ENCODE measurements at places on chromosomes 5 and 9.

- H3K27me3 ChIP-seq: no peaks in the 10 kb centered on the region
- no peaks in the 10 kb centered on the region for H3K36me3 ChIP-seq
- DNase-seq: no peak
- H3K4me1 ChIP-seq: peaks cover 6% of the 10 kb centered on the region
These were observed 367.9 kb upstream of the GRAMD2B start for GRCh38 chr5:126055348-126055729.

GRCh38 chr9:131046581-131047202, 37.7 kb downstream of the LAMC3 start:
- no peak overlapping the region for H3K27ac ChIP-seq
- H3K4me3 ChIP-seq: no peak overlapping the region
- no peaks in the 10 kb centered on the region for H3K4me1 ChIP-seq

- H3K4me1 ChIP-seq: peaks cover 6% of the 10 kb centered on the region
- DNase-seq: peak; percentile 91
- H3K27me3 ChIP-seq: no peaks in the 10 kb centered on the region
- peak overlapping the region; percentile 42 for H3K27ac ChIP-seq
- H3K4me3 ChIP-seq: peak overlapping the region; percentile 43
- H3K36me3 ChIP-seq: no peaks in the 10 kb centered on the region
These were observed 536 bp downstream of the PCDHAC1 start for GRCh38 chr5:140926443-140927227.

DNA sequence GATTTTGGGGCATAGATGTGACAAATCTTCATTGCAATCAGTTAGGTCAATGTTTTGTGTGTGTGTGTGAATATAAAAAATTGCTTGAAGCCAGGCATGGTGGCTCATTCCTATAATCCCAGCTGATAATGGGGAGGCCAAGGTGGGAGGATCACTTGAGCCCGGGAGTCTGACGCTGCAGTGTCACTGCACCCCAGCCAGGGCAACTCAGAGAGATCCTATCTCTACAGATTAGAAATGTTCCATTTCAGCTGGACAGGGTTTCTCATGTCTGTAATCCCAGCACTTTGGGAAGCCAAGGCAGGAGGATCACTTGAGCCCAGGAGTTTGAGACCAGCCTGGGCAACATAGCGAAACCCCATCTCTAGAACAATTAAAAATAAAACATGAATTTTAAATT, 11.5 kb downstream of the OR2V2 start:
- H3K27me3 ChIP-seq: no peaks in the 10 kb centered on the region
- no peak overlapping the region for H3K4me3 ChIP-seq
- DNase-seq: no peak
- no peak overlapping the region for H3K27ac ChIP-seq
- no peaks in the 10 kb centered on the region for H3K4me1 ChIP-seq

DNA sequence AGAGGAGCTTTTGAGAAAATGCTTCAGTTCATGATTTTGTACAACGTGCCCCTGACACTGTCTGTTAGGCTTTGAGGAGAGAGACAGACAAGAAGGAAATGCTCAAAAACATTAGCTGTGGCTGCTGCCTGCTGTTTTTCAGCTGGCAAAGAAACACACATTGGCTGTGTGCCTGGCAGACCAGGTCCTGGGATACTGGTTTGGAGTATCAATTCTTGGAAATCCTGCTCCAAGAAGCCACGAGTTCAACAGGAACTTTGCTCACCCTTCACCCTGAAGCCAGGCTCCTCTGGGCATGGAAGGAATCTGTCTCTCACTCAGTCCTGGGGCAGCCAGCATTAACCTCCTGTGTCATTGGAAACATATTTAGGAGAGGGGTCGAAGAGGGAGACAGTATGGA, 245.5 kb downstream of the AUH start:
- H3K27ac ChIP-seq: no peak overlapping the region
- H3K27me3 ChIP-seq: no peaks in the 10 kb centered on the region
- H3K36me3 ChIP-seq: no peaks in the 10 kb centered on the region
- H3K4me3 ChIP-seq: no peak overlapping the region
- DNase-seq: peak; percentile 72

GRCh38 chr5:14242447-14242846, 99.3 kb downstream of the TRIO start:
- no peaks in the 10 kb centered on the region for H3K36me3 ChIP-seq
- no peaks in the 10 kb centered on the region for H3K27me3 ChIP-seq
- DNase-seq: no peak
- H3K4me1 ChIP-seq: peaks cover 6% of the 10 kb centered on the region

DNA sequence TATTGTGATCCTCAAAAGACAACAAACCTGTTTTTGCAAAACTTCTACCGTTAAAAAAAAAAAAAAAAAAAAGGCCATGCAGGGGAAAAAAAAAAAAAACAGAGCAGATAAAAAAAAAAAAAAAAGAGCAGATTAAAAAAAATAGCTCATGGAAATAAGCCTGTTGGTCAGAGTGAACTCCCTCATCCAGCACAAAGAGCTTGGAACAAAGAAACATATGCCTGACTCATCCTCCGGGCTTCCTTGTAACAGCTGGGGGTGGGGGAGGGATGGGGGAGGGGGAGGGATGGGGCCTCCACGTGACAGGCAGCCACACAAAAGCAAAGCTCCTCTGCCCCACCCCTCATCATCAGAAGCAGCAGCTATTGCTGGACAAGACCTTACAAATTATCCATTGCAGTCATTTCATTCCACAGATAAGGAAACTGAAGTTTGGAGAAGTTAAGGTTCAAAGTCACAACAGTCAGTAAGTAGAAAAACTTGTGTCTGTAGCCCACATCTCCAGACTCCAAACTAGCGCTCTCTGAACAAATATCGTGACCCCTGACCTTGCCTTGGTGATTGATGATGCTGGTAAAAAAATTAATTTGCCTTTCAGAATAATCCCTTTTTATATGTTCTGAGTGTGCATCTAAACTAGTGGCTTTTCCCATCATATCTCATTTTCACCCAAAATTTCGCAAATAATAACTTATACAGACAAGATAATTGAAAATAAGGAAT, 38.9 kb downstream of the SLC35D2 start:
- DNase-seq: peak; percentile 25
- H3K4me3 ChIP-seq: no peak overlapping the region
- no peaks in the 10 kb centered on the region for H3K36me3 ChIP-seq
- H3K4me1 ChIP-seq: peaks cover 11% of the 10 kb centered on the region
- H3K27ac ChIP-seq: peak overlapping the region; percentile 40

GRCh38 chr5:173564106-173564505, 52.3 kb downstream of the BOD1 start:
- H3K4me3 ChIP-seq: no peak overlapping the region
- no peak overlapping the region for H3K27ac ChIP-seq
- H3K4me1 ChIP-seq: no peaks in the 10 kb centered on the region
- no peaks in the 10 kb centered on the region for H3K36me3 ChIP-seq
- no peak for DNase-seq

DNA sequence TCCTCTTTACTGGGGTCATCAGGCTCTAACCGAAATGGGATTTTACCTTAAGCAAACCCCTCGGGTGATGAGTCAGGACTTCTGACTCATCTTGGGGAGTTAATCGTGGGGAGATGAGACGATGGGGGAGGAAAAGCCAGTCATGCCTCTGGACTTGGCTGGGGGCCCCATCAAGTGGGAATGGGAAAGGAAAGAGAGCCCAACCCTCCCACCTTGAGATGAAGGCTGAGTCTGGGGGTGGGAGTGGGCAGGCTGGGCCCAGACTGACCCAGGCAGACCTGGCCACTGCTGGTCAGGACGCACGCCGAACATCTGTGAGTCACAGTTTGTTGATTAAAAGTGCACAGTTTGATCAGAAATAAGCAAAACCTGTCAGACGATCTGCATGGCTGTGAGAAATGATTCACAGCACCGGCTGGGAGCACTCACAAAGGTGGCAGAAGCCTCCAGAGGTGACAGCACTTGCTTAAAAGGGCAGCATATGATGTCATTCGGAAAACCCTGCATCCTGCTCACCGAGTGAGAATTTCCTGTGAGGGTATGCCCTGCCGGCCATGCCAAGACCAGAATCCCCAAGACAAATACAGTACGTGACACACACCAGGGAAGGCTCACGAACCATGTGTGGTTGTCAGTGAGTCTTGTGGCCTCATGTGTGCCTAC, 50.0 kb upstream of the SLC25A51 start:
- no peaks in the 10 kb centered on the region for H3K36me3 ChIP-seq
- H3K4me3 ChIP-seq: no peak overlapping the region
- H3K4me1 ChIP-seq: peaks cover 6% of the 10 kb centered on the region
- no peak for DNase-seq

DNA sequence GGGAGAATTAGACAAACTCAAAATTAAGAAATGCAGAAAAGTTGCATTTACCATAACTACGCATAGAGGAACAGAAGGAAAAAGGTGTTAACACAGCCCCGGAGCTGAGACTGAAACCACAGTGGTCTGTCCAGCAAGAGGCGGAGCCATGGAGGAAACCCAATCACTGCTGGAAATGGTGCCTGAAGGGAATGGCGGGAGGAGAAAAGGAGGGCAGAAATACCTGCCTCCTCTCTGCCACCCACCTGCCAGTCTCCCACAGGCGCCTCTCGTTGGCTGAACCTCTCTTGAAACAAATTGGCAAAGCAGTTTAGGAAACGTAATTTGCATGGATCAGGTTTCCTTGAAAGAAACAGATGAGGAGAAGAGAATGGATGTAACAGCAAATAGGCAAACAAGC, 9.7 kb upstream of the PRKACG start:
- no peak overlapping the region for H3K4me3 ChIP-seq
- no peak overlapping the region for H3K27ac ChIP-seq
- H3K36me3 ChIP-seq: no peaks in the 10 kb centered on the region
- H3K27me3 ChIP-seq: no peaks in the 10 kb centered on the region
- no peaks in the 10 kb centered on the region for H3K4me1 ChIP-seq
- DNase-seq: no peak

- H3K27ac ChIP-seq: no peak overlapping the region
- no peaks in the 10 kb centered on the region for H3K27me3 ChIP-seq
- DNase-seq: no peak
These were observed 1118.6 kb upstream of the DMAC1 start for GRCh38 chr9:8917956-8918739.

DNA sequence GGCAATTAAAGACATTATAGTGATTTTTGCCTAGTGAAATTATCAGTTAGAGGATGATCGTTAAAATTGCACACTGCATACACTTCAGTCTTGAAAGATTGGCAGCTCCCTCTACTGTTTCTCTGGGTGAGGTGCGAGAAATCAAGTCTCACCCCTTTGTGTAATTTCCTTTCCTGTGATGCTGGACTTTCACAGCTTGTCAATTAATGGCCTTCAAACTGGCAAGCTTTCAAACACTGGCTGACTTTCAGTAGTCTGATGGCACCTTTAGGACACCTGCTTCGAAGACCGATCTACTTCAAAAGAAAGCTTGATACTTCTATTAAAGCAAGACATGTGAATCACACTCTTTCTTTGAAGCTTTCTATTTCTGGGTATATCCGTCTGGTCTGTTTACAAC, 706.7 kb upstream of the PTPRD start:
- no peaks in the 10 kb centered on the region for H3K4me1 ChIP-seq
- H3K27ac ChIP-seq: no peak overlapping the region
- H3K36me3 ChIP-seq: no peaks in the 10 kb centered on the region
- DNase-seq: no peak
- no peak overlapping the region for H3K4me3 ChIP-seq

DNA sequence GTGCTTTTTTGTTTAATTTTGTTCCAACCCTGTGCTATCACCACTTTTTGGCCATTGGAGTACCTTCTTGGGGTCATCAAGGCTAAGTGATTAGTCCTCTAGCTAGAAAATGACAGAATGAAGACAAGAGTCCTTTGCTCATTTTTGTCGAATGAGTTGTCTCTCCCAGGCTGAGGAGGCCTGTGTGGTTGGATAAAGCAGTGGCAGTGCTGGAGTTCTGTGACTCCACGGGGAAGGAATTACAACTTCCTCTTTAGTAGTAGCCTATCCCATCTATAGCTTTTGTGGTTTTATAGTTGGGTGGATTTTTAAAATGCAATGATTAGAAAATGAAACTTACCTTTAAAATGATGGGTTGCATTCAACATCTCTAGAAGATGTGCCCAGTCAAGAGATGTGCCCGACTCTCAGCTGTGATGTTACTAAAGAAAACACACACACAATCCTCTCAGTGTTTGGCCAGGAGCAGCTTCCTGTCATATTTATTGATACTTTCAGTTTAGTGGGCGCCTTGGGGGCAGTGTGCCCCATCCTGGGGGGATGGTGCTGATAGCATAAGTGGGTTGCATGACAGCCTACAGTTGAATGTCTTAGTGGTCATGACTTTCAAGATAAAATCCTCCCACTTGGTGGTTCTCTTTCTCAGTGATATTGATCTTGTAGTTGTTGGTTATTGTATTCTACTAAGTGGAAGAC, 11.9 kb downstream of the OTULINL start:
- no peak overlapping the region for H3K27ac ChIP-seq
- H3K4me1 ChIP-seq: no peaks in the 10 kb centered on the region
- no peaks in the 10 kb centered on the region for H3K36me3 ChIP-seq
- no peaks in the 10 kb centered on the region for H3K27me3 ChIP-seq

- no peaks in the 10 kb centered on the region for H3K27me3 ChIP-seq
- peaks cover 26% of the 10 kb centered on the region for H3K4me1 ChIP-seq
- no peak overlapping the region for H3K4me3 ChIP-seq
- H3K27ac ChIP-seq: peak overlapping the region; percentile 74
- DNase-seq: peak; percentile 44
These were observed 59.8 kb upstream of the GOLPH3 start for GRCh38 chr5:32233696-32234447.

- no peak for DNase-seq
- no peaks in the 10 kb centered on the region for H3K36me3 ChIP-seq
- H3K27ac ChIP-seq: no peak overlapping the region
- no peaks in the 10 kb centered on the region for H3K27me3 ChIP-seq
- H3K4me1 ChIP-seq: no peaks in the 10 kb centered on the region
- no peak overlapping the region for H3K4me3 ChIP-seq
These were observed 8.5 kb downstream of the BAAT start for GRCh38 chr9:101376111-101376848.

- H3K4me3 ChIP-seq: no peak overlapping the region
- H3K27me3 ChIP-seq: no peaks in the 10 kb centered on the region
- DNase-seq: peak; percentile 60
- H3K36me3 ChIP-seq: no peaks in the 10 kb centered on the region
- H3K27ac ChIP-seq: no peak overlapping the region
These were observed 127.9 kb downstream of the PIK3R1 start for GRCh38 chr5:68343421-68343826.

DNA sequence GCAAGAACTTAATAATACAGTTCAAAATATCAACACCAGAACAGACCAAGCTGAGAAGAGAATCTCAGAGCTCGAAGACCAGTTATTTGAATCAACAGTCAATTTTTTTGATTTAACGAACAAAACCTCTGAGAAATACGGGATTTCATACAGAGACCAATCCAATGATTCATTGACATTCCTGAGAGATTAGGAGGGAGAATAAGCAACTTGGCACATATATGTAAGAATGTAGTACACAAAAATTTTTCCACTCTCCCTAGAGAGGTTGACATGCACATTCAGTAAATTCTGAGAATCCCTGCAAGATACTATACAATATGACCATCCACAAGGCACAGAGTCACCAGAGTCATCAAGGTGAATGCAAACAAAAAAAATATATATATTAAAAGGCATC, 1577.3 kb upstream of the C9orf72 start:
- no peaks in the 10 kb centered on the region for H3K4me1 ChIP-seq
- H3K27me3 ChIP-seq: no peaks in the 10 kb centered on the region
